Stimulated activated CD4-positive, alpha-beta T cell treated with anti-CD3 and anti-CD28 coated beads, Interleukin-4, amount 100 ng/mL, for 1 hour (primary cell): ENCODE measurements at places on chromosomes 2 and 18.

GRCh38 chr2:239168575-239168974 lies 232.2 kb downstream of the HDAC4 start:
- no peak for DNase-seq

GRCh38 chr18:32438173-32438572 lies 32.5 kb downstream of the GAREM1 start:
- DNase-seq, result no peak

DNA sequence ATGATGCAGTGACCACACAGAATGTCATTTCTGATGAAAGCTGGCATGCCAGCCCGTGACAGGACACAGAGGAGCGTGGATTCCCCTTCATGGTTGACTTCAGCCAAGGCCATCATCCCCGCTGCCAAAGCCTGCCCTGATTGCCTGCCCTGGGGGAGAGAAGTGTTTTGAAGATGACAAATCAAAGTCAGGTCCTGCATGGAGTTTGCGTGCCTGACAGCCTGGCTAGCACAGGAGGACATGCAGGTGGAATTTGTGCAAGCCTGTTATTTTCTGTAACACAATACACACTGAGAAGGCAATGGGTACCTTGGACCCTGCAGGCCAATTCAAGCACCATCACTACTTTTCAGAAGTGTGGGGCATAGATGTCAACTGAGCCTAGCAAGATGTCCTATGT lies 5.4 kb upstream of the IL1R2 start:
- DNase-seq, result no peak

- DNase-seq, result no peak
These were observed 145.5 kb upstream of the CTAGE1 start for GRCh38 chr18:22563164-22563583.

DNA sequence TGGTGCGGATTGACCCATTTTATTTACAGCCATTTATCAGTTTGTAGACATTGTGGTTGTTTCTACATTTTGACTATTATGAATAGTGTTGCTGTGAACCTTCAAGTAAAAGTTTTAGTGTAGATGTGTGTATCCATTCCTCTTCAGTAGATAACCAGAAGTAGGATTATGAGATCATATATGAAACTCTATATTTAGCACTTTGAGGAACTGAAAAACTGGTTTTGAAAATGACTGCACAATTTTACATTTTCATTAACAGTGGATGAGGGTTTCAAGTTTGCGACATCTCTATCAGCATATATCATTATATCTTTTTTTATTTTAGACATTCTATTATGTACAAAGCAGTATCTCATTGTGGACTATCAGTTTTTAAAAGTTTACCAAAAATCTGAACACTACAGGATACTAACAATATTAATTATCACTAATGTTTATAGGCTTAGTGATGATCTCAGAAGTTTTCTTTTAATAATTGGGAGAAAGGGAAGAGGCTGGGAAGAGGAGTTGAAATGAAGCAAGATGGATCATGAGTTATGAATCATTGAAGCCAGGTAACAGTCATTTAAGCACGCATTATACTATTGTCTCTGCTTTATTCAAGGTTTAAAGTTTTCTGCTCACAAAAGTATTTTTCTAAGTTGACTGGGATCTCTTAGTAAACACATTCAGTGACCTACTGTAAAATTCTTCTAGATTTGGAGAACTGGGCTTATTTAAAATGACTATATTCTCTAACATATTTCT lies 329.0 kb upstream of the LRATD1 start:
- no peak for DNase-seq

- DNase-seq, result no peak
These were observed 98.2 kb downstream of the DPP4 start for GRCh38 chr2:161975813-161976160.

DNA sequence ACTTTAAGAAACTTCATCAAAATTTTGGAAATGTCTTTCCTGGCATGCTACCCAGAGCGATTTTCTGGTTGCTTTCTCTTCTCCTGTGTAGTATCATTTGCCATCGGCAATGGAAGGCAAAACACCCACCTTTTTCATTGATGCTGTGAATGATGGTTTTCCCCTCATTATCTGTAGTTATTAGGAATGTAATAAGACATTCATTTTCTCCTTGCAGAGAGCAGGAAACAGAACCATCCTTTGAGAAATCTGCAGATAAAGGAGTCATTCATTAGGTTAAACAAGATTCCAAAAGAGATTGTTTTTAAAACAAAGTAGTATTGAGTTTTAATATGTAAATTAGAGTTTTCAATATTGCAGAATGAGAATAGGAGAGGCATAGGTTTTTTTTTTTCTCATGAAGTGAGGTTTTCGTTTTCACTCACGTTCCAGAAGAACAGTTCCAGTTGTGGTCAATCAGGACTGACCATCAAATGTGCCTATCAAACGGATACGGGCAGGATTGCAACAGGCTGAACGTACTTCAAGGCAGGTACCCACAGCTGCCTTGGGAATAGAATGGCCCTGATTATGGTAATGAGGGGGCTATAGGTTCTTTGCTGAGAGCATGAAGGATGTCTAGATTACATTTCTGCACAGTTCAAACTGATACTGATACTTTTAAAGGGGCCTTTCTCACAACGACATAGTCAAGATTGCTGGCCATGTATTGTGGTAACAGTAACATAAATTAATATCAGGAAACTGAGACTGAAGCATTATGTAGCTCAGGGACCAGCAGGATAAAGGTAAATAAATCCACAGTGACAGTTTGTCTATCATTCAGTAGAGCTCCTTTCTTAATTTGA lies 49.8 kb upstream of the PLA2R1 start:
- DNase-seq, result no peak

- no peak for DNase-seq
These were observed 12.3 kb downstream of the MAP3K20 start for GRCh38 chr2:173087793-173088496.

- no peak for DNase-seq
These were observed 268.2 kb upstream of the SESTD1 start for GRCh38 chr2:179532863-179533278.

GRCh38 chr2:202019689-202020450 lies 13.8 kb upstream of the FZD7 start:
- DNase-seq, result no peak

DNA sequence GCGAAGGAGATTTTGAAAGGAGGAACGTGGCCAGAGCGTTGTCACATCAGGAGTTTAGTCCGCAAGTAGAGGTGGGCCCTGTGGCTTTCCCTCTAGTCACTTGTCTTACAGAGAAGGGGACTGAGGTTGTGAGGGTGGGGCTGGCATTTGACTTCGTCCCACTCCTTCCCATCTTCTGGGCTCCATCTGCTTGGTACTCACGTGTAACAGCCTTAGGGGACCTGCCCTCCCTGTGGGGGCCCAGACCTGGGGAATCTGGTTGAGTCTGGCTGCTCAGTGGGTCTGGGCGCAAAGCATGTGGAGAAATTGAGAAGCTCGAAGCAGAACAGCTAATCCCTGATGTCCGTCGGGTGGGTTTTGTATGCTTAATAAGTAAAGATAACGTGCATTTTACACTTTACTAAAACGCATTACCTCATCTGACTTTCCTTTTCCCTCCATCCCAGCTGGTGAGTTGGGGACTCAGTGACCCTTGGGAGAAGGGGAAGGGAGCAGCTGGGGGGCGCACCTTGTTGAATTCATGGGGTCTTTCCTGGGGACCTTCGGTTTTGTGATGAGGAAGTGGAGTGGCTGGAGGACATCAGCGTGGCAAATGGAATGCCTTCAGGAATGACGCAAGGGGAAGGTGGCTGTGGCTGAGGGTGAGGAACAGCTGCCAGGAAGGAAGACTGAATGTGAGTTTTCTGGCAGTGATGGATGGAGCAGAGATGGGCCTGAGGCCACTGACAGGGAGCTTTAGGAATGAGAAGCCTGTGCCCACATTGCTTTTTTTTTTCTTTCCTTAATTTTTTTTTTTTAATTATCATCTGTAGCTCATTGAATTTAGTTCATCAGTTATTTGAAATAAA lies 44.8 kb downstream of the ASAP2 start:
- DNase-seq, result no peak

GRCh38 chr2:20370191-20370590 lies 19.5 kb upstream of the PUM2 start:
- DNase-seq, result no peak

DNA sequence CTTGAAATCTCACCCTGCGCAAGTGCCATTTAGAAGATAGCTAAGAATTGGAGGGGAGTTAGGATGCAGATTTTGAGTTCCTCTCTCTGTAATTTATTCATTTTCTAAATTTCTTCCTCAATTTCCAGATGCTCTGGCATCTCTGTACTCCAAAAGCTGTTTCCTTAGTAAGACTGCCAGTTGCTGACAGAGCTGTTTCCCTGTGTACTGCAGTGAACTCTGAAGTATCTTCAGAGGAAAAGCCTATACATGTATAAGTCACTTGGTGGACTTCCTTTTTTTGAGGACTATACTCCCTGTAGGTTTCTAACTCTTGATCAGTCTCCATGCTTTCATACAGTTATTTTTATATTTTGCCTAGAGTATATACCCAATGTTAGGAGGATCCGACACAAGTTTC lies 1.5 kb upstream of the RESP18 start:
- DNase-seq, result no peak

DNA sequence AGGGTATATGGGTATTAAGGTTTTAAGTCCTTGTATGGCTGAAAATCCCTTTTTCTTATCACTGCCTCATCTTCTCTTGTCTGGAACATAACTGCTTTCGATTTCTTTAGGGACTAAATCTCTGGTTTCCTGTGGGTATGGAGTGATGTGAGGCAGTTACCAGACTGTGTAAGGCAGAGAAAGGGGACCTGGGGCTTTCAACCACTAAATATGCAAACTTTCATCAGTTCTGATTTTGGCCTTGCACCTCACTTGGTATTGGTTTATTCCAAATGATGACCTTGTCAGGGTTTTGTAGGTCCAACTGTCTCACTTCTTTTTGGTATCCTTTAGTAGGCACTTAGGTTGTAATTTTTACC lies 9.3 kb downstream of the MAP4K4 start:
- DNase-seq, result no peak

- DNase-seq, result no peak
These were observed 41.7 kb upstream of the CELF4 start for GRCh38 chr18:37607281-37607680.

- DNase-seq, result no peak
These were observed 519.9 kb downstream of the RNF144A start for GRCh38 chr2:7437141-7437540.

DNA sequence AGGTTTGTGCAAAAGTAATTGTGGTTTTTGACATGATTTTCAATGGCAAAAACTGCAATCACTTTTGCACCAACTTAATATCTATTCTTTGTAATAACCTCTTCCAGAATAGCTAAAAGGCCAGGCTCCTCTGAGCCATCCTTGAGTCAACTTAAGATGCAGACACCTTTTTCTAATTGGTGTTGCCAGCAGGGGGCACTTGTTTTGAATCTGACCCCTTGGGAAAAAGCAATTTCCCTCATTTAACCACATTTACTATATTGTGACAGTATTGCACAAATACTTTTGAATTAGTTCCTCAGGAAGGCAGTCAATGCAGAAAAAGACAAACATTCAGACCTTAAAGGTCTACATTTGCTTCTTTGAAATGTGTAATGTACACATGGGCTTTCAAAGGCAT lies 78.6 kb upstream of the GALNT5 start:
- DNase-seq, result no peak

DNA sequence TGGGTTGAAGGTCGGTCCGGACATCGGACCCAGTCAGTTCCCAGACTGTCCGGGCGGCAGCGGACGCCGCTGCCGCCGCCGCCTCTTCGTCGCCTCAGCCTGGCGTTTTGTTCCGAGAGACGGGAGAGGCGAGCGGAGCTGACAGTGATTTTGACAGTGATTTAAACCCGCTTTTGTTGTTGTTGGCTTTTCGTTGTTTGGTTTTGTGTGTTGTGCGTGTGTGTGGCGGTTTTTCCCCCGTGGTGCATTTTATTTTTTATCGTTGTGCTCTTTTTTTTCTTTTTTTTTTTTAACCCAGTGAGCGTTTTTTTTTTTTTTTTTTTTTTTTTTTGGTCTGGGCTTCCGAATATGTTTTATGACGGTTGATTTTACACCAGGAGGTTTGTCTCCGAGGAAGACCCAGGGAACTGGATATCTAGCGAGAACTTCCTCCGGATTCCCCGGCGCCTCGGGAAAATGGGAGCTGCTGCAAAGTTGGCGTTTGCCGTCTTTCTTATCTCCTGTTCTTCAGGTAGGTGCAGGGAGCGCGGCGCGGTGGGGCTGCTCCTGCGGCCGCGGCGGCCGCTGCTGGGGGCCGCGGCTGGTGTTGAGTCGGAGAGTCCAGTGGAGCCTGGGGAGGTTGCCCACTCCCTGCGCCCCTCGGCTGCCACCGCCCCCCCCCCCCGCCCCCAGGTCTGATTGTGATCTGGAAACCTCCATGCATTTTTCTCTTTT lies at the start of gene ACVR2A:
TSS of gene ACVR2A (plus strand) at position 333 of the 714 bp plus-strand sequence. CDS start at position 457, 124 bp downstream.
- peak; percentile 26 for DNase-seq

GRCh38 chr2:101357376-101357775 lies 29.9 kb downstream of the CREG2 start:
- no peak for DNase-seq

- no peak for DNase-seq
These were observed 183.3 kb downstream of the ASXL3 start for GRCh38 chr18:33761363-33761762.

- DNase-seq, result no peak
These were observed 18.6 kb downstream of the ACAA2 start for GRCh38 chr18:49794743-49795142.

DNA sequence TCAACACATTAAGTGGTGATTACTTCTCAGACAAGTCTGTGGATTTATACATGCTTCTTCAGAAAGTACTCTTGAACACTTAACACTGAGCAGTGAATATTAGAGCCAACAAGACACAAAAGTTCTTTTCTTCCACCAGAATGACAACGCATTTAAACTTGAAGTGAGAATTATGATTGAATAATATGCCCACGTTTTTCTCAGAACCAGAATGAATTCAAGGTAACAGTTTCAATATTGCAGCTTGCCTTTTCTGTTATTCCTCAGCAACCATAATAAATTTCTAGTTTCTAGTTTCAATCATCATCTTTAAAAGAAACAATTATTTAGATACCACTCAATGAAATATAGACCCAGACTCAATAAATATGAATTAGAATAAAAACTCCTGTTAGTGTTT lies 547.0 kb downstream of the NUP35 start:
- no peak for DNase-seq

GRCh38 chr2:229099231-229099630 lies 171.9 kb downstream of the PID1 start:
- no peak for DNase-seq

DNA sequence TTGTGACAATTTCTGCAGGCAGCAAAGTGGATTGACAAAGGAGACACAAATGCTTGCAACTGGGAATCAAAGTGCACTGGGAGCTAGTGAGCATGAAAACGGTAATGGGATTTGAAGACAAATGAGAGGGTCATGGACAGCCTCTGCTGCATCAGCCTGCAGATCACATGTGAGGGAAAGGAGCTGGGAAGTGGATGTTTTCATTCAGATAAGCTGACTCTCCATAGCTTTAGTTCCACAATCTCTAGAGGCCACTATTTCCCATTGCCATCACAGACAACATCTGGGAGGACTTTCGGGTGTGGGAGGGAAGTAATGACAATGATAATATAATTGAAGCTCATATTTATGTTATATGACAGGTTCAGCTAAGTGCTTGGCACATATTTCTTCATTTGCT lies 28.4 kb downstream of the ADCYAP1 start:
- DNase-seq, result no peak

DNA sequence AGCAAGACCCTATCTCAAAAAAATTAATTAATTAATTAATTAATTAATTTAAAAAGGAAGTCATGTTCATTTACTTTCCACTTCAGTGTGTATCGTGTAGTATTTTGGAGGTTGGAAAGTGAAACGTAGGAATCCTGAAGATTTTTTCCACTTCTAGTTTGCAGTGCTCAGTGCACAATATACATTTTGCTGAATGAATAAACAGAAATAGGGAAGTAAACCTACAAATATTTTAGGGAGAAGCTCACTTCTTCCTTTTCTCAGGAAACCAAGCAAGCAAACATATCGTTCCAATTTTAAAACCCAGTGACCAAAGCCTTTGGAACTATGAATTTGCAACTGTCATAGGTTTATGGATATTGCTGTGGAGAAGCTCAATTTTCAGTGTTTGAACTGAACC lies 27.8 kb downstream of the SLC14A1 start:
- DNase-seq, result no peak
